Neural crest cell (in vitro differentiated cells): ENCODE measurements at places on chromosomes 7 and 10. TPM values are rescaled to one million over a fixed set of nuclear protein-coding genes. Genes with fewer than 3 reads are reported as not detected.
A peak's percentile ranks its signal among the peaks of the same experiment; 100 is the strongest.

HOXA11 gene
- total RNA-seq, result not detected in 2 replicates

ZNF37A gene
- total RNA-seq, result 16.8 and 19.3 TPM in 2 replicates

TRIM74 gene
- 0.96 and 1.8 TPM in 2 replicates for total RNA-seq

GRCh38 chr7:137996386-137996851, 5.5 kb downstream of the CREB3L2 start:
- DNase-seq, result no peak

DNA sequence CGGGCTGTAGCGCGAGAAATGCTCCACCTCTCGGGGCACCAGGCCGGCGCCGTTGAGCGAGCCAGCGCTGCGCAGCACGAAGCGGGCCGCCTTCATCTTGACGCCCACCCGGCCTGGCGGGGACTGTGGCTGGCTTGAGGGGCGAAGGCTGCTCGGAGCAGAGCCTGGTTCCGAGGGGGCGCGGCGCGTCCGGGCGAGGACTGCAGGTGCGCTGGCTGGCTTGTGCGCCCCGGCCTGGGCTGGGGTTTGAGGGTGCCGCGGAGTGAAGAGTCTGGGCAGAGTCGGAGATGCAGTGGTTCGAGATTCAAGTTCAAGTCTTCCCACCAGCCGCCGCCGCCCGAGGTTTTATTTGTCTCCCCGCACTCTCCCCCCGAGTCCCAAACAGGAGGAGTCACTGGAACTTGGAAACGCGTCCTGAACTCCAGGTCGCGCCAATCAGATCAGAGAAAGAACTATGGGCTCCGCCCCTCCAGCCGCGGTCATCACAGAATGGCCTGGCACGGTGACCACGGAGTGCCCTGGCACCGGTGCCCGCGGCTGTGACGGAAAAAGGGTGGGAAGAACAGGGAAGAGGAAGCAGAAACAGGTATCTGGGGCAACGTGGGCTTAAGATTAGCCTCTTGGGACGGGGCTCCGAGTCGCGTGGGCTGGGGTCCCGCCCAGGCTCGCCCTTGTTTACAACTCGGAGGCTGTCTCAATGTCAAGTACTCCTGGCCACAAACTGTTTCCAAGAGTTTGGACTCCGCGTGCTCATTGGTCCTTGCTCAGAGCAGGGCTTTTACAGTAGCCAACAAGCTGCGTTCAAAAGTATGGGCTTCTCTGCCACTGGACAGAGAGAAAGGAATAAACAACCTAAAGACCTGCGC, at the start of gene PDK4:
TSS of gene PDK4 (minus strand) at position 319 of the 866 bp plus-strand sequence. CDS start at position 96, 223 bp downstream.
- peak; percentile 32 for DNase-seq

DNA sequence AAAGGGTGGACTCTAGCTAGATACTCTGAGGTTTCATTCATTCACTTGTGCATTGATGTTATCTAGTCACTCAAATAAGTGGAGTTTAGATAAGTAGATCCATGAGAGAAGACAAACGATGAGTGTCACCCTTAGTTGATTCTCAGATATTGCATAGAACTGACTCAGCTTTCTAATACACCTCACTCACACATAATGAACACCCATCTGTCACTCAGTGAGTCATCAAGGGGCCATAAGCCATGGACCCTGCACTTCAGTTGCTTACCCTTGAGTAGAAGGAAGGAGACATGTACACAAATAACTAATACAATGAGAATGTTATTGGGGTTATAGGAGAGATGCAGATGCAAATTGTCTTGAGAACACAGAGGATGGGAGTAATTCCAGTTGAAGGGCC, 163.8 kb downstream of the SORCS3 start:
- DNase-seq, result no peak

DNA sequence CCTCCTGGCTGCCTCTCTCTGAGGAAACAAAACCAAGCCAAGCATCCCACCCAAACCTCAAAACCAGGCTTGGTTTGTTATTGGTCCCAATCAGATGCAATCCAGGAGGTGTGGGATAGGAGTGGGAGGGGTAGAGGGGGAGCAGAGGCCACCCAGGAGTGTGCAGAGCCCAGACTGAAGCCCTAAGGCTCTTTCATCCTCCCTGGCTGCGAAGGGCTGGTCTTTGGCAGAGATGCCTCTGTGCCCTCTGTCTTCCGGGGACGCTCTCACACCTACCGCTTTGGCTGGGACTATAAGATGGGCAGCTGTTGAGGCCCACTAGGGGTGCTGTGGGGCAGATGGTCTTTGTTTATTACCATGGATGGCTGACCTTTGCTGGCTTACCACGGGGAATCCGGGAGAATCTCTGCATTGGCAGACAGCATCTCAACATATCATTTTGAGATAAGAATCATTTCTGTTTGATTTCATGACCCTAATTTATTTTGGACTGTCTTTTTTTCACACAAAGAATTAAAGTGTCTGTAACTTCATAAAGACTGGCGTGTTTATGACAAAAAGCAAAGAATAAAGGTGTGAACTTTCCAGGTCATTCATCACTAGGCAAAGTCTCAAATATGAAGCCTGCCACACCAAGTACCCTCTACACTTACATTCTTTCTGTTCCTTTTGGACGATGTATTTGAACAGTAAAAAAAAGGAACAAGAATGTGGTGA, 6.5 kb upstream of the DENND2A start:
- peak; percentile 49 for DNase-seq

GRCh38 chr10:119131512-119132240, 27.8 kb downstream of the DENND10 start:
- DNase-seq, result no peak

DNA sequence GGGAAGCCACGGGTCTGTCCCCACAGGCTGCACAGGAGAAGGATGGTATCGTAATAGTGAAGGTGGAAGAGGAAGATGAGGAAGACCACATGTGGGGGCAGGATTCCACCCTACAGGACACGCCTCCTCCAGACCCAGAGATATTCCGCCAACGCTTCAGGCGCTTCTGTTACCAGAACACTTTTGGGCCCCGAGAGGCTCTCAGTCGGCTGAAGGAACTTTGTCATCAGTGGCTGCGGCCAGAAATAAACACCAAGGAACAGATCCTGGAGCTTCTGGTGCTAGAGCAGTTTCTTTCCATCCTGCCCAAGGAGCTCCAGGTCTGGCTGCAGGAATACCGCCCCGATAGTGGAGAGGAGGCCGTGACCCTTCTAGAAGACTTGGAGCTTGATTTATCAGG, 8.1 kb downstream of the ZKSCAN1 start:
- no peak for DNase-seq

DNA sequence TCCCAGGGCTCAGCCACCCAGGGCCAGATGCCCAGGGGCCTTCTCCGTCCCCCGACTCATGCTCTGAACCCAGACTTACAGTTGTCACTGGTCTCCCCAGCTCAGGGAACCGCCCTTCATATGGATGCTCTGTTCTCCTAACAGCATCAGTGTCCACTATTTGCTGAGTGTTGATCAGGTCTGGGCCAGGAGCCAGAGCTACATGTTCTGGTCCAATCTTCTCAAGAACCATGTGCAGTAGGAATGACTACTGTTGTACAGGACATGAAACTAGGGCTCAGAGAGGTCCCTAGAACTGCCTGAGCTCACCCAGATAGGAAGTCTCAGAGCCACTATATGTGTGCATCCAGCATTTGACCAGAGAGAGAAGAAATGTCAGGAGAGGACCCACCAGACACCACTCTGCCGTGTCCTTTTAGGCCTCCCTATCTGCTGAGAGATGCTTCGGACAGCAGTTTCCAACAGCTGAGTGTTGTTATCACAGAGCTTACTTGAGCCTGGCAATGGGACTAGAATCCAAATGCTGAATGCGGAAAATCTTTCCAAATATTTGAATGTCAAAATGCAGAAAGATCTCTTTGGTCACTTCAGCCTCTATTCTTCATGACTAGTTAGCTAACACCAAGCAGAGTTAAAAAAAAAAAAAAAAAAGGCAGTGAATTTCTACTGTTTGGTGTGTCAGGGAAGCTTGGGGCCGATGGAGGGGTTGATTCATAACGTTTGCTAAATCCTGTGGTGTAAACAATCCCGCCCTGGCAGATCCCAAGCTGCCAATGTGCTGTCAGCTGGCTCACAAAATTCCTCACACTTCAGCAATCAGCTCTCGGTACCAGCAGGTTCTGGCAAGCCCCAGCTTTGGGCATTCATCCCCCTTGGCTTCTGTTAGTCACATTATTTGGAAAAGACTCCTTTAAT, 246.1 kb downstream of the TNS3 start:
- DNase-seq, result no peak
